Esophagus muscularis mucosa (tissue), 4 donors: ENCODE measurements at places on chromosomes 7 and 10. TPM values are rescaled to one million over a fixed set of nuclear protein-coding genes. Genes with fewer than 3 reads are reported as not detected.

DNA sequence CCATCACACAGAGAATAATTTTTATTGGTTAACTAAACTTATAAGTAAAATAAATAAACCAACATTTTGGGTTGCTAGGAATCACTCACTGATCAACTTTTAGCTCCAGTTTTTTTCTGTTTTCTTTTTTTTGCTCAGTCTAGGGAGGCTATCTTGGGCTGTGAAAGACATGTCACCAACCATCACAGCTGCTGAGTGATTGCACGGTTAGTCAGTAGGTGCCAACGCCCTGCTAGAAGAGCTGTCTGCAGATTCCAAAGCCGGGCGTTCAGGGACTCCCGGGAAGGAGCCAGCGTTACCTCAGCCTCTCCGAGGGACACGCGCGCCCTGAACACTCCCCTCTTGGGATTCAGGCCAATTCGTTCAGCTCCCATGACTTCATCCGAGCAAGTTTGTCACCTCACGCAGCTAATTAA, 604 bp upstream of the STAM start:
- peak; percentile 93 for DNase-seq

DNA sequence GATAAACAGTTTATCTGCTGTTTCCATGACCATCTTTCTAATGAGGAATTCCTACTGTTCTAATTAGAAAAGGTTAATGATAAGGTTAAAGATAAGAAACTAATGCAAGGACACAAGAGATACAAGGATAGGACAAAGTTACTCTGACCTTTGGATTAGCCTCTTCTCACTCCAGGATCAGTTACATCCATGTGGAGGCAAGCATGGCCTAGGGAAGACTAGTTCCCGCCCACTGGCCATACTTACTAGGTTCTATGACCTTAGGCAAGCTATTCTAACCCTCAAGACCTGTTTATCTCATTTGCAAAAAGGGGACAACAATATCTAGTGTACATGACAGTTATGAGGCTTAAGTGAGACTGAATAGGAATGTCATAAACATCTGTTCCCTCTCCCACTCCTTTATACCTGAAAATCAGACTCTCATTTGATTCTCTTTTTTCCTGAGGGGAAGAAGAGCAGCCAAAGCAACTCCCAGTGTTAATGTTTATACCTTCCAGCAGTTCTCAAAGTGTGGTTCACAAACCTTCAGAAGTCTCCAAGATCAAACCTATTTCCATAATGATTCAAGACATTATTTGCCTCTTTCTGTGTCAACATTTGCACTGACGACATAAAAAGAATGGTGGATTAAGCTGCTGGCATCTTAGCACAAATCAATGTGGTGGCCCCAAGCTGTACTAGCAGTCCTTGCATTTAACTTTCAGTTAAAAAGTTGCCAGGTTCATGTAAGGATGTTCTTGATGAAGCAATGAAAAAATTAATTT, 72.0 kb downstream of the SRPK2 start:
- no peak for DNase-seq

The BAIAP2L1 gene
- total RNA-seq, result 1.7 TPM

DNA sequence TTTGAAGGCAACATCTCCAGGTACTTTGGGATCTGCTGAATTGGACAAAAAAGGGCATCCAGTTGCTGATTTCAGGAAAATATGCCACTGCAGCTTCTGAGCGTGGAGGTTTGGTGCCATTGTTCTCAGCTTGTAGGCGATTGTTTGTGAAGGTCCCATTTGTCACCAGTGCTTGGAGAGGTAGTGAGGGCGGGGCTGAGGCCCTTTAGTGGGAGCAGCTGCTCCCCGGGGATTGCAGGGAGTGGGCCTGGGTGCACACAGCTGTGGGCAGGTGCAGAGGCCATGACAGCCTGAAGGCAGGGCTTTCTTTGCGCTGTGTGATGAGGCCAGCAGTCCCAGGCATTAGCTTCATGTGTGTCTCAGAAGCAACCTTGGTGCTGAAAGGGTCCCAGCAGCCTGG, 3.9 kb downstream of the FAM20C start:
- no peak for DNase-seq

GRCh38 chr7:142250705-142251104, 7.2 kb downstream of the PRSS58 start:
- no peak for DNase-seq

- no peak for DNase-seq
Observed at GRCh38 chr10:61964949-61965702, 63.6 kb downstream of the ARID5B start.

The FOXI2 gene
- 0.17 TPM for total RNA-seq

The LRMDA gene
- total RNA-seq, result 14.3 TPM

The CNTNAP2 gene
- total RNA-seq, result 1.2 TPM

GRCh38 chr10:17669185-17669872, 25.4 kb downstream of the STAM start:
- no peak for DNase-seq

The CH25H gene
- 2.1 TPM for total RNA-seq

The SAP25 gene
- not detected for total RNA-seq

DNA sequence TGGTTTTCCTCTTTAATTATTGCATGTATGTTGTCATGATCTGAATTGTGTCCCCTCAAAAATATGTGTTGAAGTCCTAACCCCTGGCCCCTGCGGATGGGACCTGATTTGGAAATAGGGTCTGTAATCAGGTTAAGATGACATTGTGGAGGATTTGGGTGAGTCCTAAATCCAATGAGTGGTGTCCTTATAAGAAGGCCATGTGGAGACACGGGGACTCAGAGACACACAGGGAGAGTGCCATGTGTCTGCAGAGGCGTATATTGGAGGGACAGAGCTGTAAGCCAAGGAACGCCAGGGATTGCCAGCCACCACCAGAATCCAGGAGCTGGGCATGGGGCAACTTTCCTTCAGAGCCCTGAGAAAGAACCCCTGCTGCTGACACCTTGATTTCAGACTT, 171.9 kb downstream of the CREB5 start:
- DNase-seq, result no peak

DNA sequence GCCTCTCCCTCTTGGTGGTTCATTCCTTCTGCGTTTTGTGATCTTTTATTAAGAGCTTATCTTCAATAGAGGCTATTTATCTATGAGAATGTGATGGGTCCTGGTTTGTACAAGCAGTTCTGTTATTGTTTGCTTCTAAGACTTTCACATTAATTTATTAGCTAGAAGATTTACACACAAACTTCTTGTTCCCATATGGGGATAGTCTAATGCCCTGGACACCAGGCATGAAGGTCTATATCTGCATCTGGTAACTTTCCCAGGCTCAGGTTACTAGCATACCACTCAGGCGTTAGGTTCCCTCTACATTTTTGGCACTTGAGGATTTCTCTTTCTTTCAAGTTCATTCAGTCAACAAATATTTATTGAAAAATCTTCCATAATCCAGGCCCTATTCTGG, 7.7 kb downstream of the XPNPEP1 start:
- no peak for DNase-seq

GRCh38 chr10:75018251-75018650, 93.2 kb upstream of the SAMD8 start:
- no peak for DNase-seq

DNA sequence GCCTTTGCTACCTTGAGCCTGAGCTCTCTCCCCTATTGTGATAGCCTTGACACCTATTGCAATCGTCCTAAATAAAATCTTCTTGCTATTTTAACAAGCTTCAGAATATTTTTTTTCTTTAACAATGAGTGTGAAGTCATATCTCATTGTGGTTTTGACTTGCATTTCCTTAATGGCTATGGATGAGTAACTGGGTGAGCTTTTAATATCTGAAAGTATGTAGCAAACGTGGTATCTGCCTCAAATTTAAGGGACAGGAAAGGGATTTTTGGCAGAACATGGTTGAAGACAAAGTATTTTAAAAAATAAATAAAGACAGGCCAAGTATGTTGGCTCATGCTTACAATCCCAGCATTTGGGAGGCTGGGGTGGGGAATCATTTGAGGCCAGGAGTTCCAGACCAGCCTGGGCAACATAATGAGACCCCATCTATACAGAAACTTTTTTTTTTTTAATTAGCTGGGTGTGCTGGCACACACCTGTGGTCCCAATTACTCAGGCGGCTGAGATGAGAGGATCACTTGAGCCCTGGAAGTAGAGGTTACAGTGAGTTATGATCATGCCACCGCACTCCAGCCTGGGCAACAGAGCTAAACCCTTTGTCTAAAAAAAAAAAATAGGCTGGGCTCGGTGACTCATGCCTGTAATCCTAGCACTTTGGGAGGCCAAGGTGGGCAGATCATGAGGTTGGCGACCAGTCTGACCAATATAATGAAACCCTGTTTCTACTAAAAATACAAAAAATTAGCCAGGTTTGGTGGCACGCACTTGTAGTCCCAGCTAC, 319.3 kb upstream of the NRP1 start:
- DNase-seq, result no peak

DNA sequence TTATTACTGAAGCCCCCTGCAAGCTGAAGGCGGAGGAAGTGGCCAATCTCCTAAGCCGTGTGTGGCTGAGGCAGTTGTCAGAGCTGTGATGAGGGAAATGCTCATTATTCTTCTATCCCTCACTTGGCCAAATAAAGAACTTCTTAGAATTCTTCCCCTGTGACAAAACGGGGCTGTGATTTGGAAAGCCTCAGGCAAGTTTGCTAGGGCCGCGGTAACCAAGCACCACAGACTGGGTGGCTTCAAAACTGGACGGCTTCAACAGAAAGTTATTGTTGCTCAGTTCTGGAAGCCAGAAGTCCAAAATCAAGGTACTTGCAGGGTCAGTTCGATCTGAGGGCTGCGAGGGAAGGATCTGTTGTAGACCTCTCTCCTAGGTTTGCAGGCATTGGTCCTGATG, 72.3 kb upstream of the STEAP1B start:
- no peak for DNase-seq

The OSBPL3 gene
- 3.0 TPM for total RNA-seq

The C10orf105 gene
- total RNA-seq, result 0.11 TPM

GRCh38 chr7:87767827-87768226, 108.3 kb downstream of the SLC25A40 start:
- no peak for DNase-seq

GRCh38 chr7:99478464-99479440, 6.1 kb downstream of the ZNF789 start:
- DNase-seq, result no peak

GRCh38 chr7:126690104-126690503, 562.6 kb downstream of the GRM8 start:
- DNase-seq, result no peak

- DNase-seq, result no peak
Observed at GRCh38 chr10:119285495-119286267, 78.3 kb downstream of the GRK5 start.

DNA sequence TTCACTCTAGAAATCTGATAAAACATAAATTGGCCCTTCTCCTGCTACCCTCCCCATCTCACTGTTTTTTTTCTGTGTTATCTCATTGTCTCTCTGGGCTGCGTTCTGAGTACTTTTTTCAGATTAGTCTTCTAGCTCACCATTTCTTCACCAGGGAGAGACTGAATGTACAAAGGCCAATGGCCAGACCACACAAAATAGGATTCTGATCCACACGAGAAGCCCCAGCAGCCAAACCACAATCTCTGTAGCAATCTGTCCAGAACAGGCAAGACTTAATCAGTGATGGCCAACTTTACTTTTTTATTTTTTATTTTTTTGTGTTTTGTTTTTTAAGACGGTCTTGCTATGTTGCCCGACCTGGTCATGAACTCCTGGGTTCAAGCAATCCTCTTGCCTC, 55.9 kb upstream of the PAPSS2 start:
- no peak for DNase-seq

The CAV2 gene
- 125 TPM for total RNA-seq

GRCh38 chr10:59617996-59618395, 91.7 kb downstream of the SLC16A9 start:
- DNase-seq, result no peak

GRCh38 chr10:114987995-114988394, 50.0 kb downstream of the TRUB1 start:
- DNase-seq, result no peak

GRCh38 chr7:87552351-87552900, 48.3 kb downstream of the ABCB1 start:
- DNase-seq, result no peak

The PDLIM1 gene
- total RNA-seq, result 85.3 TPM

GRCh38 chr10:31590023-31590800, 271.2 kb downstream of the ZEB1 start:
- DNase-seq, result no peak

- no peak for DNase-seq
Observed at GRCh38 chr10:3757638-3758490, 27.1 kb downstream of the KLF6 start.

DNA sequence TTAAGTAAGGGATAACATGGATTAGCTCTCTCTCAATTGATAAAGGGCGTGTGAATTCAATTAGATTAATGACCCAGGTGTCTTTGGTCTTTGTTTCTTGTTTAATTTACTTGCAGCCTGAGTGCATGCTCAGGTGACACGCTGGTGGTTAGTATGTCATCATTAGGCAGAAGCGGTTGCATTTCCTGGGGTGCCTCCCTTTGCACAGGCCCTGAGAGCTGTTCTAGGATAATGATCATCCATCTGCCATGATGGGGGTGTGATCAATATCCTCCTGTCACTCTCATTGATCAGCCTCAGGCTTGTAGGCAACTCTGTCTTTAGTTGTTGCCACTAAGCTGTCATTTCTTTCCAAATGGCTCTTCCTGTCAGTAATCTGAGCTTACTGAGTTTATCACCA, 99.6 kb upstream of the NPS start:
- DNase-seq, result no peak

The MYO1G gene
- total RNA-seq, result 4.2 TPM

DNA sequence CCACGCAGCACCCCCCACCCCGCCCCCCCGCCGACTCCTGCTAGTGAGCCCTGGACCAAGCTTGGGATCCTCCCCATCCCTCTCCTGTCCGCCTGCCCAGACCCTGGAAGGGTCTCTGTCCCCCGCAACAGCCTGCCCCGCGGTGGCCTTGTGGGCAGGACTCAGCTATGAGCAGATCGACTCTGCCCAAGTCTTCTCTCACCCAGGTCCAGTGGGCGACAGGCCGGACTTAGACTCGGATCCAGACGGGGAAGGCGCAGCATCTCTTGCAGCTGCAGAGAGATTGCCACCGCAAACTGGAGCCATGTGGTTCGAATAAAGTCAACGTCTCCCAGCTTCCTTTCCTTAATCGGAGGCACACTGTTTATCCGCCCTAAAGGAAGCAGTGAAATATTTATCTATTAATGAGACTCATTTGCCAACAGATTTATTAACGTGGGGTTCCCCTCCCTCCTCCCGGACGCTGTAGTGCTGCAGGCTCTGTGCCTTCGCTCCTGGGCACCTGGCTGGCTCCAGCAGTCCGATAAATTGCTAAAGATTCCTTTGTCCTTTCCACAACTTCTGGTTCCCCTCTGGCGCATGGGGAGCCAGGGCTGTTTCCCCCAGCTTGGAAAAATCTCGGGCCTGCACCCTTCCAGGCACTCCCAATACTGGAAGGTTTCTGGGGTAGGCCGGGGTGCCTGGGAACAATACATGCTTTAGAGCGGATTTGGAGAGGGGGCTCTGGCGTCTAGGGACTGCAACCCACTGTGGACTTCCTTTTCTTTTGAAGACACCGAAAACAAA, 634 bp upstream of the HOXA7 start:
- no peak for DNase-seq

The MMD2 gene
- total RNA-seq, result not detected

DNA sequence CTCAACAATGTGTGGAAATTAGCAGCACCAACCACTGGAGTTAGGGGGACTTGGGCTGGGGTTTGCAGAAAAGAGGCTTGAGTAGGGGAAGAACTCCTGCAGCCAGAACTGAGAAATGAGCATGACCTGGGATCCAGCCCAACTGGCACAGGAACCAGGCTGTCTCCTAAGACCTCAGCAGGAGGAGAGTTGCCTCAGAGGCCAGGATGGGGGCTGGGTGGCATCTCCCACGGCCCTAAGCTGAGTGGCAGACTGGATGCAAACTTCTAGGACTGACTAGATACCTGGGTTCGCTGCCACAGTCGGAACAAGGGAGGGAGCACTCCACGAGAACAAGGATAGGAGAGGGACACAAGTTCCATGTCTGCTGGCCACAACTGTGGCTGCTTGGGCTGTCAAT, 62.6 kb downstream of the RNF32 start:
- DNase-seq, result no peak
